ENCODE measurements at places on chromosomes 4 and X.

- no peak for DNase-seq
These were observed 109.8 kb upstream of the HDX start for GRCh38 chrX:84611843-84612636.

GRCh38 chr4:174873931-174874330, 44.2 kb upstream of the ADAM29 start:
- DNase-seq = no peak

DNA sequence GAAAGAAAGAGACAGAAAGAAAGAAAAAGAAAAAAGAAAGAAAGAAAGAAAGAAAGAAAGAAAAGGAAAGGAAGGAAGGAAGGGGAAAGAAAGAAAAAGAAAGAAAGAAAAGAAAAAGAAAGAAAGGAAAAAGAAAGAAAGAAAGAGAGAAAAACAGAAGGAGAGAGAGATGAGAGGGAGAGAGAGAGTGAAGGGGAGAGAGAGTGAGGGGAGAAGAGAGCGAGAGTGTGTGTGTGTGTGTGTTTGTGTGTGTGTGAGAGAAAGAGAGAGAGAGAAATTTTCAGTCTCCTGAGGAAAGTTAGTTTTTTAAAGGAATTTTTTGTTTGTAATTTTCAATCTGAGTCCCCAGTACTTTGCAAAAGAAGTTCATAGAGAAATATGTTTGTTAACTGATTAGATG, 504.1 kb upstream of the POU3F4 start:
- DNase-seq = no peak

DNA sequence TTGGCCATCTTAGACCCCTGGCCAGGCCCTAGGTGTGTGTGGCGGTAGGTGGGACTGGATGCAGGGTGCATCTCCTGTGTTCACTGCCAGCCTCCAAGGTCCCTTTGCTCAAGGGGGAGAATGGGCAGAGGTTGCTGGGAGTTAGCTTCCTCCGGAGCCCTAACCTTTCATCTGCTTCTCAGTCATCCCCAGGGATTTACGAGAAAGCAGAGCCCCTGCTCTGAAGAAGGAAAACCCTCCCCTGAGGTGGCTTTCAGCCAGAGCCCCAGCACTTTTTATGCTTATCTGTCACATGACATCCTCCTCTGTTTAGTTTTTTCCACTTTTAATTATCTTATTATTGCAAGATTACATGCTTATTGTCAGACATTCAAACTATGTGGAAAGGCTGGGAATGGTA, 44.9 kb upstream of the DDX3X start:
- no peak for DNase-seq

- DNase-seq = no peak
These were observed 312.8 kb upstream of the SMIM31 start for GRCh38 chr4:164441109-164441508.

GRCh38 chr4:7818399-7818911, 121.2 kb downstream of the AFAP1 start:
- DNase-seq = no peak

DNA sequence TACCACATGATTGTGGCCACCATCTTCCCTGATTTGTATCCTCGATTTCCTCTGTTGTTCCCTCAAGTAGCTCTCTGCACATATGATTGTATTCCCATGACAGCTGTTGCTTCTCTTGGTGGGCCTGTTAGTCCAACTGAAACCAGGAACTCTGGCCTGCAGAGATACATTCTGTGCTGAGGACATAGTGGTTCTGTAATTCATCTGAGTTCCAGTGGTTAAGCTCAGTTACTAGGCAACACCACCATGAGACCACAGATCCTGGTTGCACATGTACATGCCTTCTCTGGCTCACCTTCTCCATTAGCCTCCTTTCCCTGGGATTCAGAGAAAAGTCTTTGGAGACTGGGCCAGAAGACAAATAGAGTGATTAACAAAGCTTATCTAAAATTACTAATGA, 172.1 kb upstream of the SLC7A11 start:
- no peak for DNase-seq

GRCh38 chr4:22703912-22704311, 11.2 kb downstream of the GBA3 start:
- no peak for DNase-seq

- no peak for DNase-seq
These were observed 239.9 kb upstream of the TEX13A start for GRCh38 chrX:105460376-105460775.

Measured in NCI-H187 (cell line).